ENCODE measurements at places on chromosomes 6 and 20.
A peak's percentile ranks its signal among the peaks of the same experiment; 100 is the strongest.

GRCh38 chr6:127851197-127851596 lies 49.7 kb downstream of the THEMIS start:
- H3K27ac ChIP-seq = no peak overlapping the region
- no peak overlapping the region for H3K4me3 ChIP-seq
- no peaks in the 10 kb centered on the region for H3K27me3 ChIP-seq
- H3K4me1 ChIP-seq = no peaks in the 10 kb centered on the region

DNA sequence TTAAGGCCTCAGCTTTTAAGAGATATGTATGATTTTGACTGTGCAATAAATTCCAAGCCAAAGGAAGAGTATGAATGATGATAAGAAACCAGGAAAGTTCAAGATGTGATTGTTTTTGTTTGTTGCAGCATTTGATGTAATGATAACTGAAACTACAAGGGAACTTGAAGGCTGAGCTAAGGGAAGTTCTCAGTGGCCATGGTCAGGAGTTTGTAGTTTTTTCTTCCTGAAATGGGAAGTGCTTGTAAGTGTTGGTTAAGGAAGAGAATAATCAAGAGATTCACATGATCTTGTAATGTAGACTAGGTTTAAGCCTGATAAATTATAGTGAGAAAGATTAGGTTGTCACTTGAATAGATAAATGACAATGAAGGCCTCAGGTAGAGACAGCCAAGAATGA lies 53.4 kb downstream of the PTCHD4 start:
- H3K27me3 ChIP-seq = no peaks in the 10 kb centered on the region
- H3K4me3 ChIP-seq = no peak overlapping the region
- no peaks in the 10 kb centered on the region for H3K4me1 ChIP-seq

DNA sequence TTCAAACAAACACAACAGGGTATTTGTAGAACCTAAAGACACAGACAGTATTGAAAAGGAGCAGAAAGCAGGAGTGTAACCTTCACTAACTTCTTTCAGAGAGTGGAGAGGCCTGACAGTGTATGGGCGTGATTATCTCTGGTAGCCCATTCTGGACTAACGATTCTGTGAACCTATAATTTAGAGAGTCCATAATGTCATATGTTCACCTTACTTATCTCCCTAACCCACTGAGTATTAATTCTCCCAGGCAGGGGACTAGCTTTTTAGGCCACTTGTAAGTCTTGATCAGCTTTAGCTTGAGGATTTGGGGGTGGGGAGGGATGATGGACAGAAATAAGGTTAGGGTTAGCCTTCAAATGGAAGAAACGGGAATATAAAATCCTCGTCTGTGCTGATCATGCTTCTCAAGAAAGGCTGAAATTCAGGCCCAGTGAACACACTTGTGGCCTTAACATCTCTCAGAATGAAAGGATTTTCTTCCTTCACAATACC lies 2.8 kb upstream of the PARD6B start:
- H3K27me3 ChIP-seq = no peaks in the 10 kb centered on the region
- H3K27ac ChIP-seq = peak overlapping the region; percentile 98
- H3K4me3 ChIP-seq = no peak overlapping the region
- DNase-seq = no peak
- no peaks in the 10 kb centered on the region for H3K36me3 ChIP-seq

DNA sequence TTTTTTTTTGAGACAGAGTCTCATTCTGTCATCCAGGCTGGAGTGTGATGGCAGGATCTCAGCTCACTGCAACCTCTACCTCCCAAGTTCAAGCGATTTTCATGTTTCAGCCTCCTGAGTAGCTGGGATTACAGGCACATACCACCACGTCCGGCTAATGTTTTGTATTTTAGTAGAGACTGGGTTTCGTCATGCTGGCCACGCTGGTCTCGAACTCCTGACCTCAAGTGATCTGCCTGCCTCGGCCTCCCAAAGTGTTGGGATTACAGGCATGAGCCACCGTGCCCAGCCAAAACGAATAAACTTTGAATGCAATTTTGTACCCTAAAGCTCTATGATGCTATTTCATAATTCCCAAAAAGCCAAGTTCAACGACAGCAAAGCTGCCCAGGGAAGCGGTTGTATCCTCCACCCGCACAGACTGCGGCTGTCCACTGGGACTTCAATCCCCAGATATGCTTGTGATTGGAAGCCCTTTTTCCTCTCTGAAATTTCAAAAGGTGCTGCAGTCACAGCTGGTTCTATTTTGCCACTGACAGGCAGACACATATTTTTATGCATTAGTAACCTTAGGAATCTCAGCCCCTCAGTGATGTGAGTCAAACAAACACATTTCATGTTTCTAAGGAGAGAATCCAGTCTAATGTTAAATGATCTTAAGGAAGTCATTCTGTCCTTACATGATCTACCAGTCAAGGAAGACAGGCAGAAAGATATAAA lies 8.7 kb upstream of the RAMACL start:
- H3K27me3 ChIP-seq = no peaks in the 10 kb centered on the region
- DNase-seq = no peak
- no peaks in the 10 kb centered on the region for H3K36me3 ChIP-seq
- no peak overlapping the region for H3K4me3 ChIP-seq
- H3K4me1 ChIP-seq = no peaks in the 10 kb centered on the region

- H3K27me3 ChIP-seq = no peaks in the 10 kb centered on the region
- no peak for DNase-seq
- peaks cover 24% of the 10 kb centered on the region for H3K4me1 ChIP-seq
- H3K4me3 ChIP-seq = no peak overlapping the region
Observed at GRCh38 chr6:129692467-129692866, 17.5 kb downstream of the ARHGAP18 start.

DNA sequence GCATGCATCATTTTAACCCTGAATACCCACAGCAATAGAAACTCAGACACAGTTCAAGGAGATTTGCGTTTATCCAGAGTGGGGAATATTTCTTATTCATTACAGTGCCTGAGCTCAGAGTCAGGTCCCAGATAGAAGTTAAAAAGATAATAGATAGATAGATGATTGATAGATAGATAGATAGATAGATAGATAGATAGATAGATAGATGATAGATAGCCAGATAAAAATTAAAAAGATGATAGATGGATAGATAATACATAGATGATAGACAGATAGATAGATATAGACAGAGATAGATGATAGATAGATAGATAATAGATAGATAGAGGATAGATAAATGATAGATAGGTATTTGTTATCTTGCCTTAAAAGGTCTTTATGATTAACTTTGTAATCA lies 184.7 kb downstream of the MYLK4 start:
- H3K27ac ChIP-seq = no peak overlapping the region
- no peaks in the 10 kb centered on the region for H3K4me1 ChIP-seq
- no peaks in the 10 kb centered on the region for H3K36me3 ChIP-seq
- H3K27me3 ChIP-seq = no peaks in the 10 kb centered on the region

DNA sequence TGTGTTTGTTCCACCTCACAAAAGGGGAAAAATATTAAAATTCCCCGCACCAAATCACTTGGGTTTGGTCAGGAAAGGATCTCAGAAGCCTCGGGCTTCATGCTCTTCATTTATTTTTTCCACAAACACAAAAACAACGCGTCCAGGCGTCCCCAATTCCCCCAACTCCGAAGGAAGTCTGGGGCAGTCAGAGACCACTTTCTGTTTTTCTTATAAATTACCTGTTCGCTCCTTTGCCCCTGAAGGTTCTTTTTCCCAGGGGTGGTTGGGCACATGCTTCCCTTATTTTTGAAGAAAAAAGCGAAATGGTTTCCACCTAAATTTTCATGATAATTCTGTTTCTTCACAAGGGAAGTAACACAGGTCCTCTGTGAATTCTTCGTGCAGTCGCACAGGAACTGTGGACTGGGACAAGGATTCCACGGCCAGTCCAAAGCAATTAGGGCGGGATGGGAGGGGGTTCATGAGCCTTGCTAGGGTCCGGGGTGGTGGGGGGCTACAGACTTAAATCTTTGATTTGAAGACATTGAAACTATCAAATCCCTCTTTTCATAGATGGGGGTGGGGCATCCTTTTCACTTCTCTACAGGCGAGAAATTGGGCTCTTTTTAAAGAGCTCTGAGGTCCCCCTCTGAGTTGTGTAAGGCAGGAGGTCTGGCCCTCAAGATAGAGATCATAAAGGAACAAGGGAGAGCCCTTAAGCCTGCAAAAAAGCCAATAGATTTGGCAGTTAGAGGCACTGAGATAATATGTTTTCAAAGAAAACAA lies 30.5 kb upstream of the HFE start:
- peak overlapping the region; percentile 97 for H3K27ac ChIP-seq
- H3K4me3 ChIP-seq = peak overlapping the region; percentile 66
- H3K36me3 ChIP-seq = no peaks in the 10 kb centered on the region

- H3K27me3 ChIP-seq = peaks cover 4% of the 10 kb centered on the region
- H3K4me1 ChIP-seq = no peaks in the 10 kb centered on the region
- H3K36me3 ChIP-seq = no peaks in the 10 kb centered on the region
- DNase-seq = no peak
- H3K4me3 ChIP-seq = no peak overlapping the region
- no peak overlapping the region for H3K27ac ChIP-seq
Observed at GRCh38 chr20:19683822-19684221, 74.2 kb upstream of the RIN2 start.
